Chondrocyte (in vitro differentiated cells): ENCODE measurements at places on chromosomes 12 and 14. TPM values are rescaled to one million over a fixed set of nuclear protein-coding genes. Genes with fewer than 3 reads are reported as not detected.
A peak's percentile ranks its signal among the peaks of the same experiment; 100 is the strongest.

DNA sequence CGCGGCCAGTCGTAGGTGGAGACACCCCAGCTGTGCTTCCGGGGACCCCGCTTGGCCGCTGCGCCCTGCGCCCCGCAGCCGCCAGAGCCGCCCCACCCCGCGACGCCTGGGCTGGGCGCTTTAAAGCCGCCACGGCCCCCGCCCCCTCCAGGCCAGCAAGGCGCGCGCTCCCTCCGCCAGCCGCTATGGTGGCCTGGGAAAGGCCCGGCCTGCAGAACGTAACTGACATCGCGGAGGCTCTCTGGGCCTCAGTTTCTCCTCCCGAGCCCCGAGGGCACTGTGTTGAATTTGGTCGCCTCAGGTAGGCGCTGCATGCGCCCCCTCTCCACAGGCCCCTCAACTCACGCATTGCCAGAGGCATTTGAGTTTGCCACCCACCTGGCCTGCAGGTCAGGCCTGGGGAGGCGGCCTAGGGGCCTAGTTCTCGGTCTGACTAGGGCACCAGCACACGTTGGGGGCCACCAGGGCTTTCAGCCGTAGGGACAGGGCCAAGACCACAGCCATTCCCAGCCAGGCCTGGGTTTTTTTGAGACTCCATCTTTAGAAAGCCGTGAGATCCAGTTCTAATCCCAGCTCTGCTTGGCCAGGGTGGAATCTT lies at the start of gene NGB:
TSS of gene NGB (minus strand) at position 94 of the 598 bp plus-strand sequence. CDS start 269 bp downstream, outside the sequence.
- DNase-seq = peak; percentile 72

DNA sequence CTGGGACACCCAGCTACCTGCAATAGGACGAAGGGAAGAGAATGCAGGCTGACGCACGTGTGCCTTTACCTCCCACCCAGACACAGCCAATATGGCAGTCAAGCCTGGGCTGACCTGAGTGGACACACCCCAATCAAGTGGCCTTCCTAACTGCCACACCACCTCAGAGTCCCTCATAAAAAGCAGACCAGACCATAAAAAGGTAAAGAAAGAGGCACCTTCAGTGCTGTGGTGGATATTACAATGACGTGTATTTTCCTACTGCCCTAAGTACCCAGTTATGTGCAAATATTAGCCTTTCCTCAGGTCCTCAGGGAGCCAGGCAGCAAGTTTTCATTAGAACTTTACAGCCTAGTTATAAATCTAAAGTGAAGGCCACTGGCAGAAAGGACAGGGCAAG lies 75.8 kb downstream of the KCNK10 start:
- DNase-seq = no peak

Gene PITPNM2
- total RNA-seq = 6.1 to 11.6 TPM (median 11.5 TPM) in 3 replicates

- DNase-seq = no peak
Measured at GRCh38 chr14:23984891-23985602, 3.7 kb upstream of the DHRS4L2 start.

DNA sequence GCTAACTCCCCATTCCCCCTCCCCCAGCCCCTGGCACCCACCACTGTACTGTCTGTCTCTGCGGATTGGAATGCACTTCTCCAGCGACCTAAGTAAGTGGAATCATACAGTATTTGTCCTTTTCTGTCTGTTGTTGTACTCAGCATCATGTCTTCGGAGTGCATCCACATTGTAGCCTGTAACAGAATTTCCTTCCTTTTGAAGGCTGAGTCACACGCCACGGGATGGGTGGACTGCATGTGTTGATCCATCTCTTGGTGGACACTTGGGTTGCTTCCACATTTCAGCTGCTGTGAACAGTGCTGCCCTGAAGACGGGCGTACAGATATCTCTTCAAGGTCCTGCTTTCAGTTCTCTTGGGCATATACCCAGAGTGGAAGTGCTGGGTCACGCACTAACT lies 34.4 kb downstream of the DDX51 start:
- DNase-seq = no peak

- no peak for DNase-seq
Measured at GRCh38 chr14:95763875-95764274, 50.0 kb upstream of the TCL1A start.

Gene PRMT5
- 42.0 to 59.5 TPM (median 50.4 TPM) in 3 replicates for total RNA-seq

Gene SYT10
- not detected in 3 replicates for total RNA-seq
